ENCODE measurements at places on chromosomes 5 and 9.

DNA sequence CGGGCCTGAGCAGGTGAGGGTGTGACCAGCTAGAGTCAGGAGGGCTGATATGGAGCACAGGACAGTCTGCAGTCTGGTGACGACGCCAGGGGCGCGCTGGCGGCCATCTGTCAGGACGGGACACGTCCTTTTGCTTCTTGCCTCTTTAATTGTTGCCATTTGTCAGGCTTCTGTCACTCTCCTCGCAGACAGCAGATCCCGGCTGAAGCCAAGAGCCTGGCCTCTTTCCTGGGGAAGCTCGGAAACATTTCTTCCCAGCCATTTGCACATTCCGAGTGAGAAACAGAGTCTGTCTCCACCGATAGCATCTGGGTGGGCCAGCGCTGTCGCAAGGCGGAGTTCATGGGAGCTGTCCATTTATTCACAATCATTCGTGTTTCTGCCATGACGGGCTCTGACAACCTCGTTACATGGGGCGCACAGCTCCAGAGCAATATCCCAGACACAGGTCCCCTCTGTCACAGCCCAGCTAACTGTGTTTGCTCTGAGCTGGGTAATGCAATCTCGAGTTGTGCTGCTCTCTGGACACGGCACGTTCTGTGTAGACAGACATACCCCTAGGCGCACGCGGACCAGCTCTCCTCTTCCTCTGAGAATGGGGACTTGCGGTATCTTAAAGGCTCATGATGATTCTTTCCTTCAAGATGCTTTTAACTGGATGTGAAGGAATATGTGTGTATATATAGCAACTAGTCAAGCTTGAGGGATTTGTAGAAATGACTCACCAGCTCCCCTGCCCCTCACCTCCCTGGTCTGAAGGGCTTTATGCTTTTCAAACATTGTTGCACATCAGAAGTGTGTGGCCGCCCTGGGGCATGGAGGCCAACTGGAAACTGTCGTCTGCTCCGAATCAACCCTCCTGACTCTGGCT, 105.3 kb upstream of the FCN2 start:
- no peak for DNase-seq

DNA sequence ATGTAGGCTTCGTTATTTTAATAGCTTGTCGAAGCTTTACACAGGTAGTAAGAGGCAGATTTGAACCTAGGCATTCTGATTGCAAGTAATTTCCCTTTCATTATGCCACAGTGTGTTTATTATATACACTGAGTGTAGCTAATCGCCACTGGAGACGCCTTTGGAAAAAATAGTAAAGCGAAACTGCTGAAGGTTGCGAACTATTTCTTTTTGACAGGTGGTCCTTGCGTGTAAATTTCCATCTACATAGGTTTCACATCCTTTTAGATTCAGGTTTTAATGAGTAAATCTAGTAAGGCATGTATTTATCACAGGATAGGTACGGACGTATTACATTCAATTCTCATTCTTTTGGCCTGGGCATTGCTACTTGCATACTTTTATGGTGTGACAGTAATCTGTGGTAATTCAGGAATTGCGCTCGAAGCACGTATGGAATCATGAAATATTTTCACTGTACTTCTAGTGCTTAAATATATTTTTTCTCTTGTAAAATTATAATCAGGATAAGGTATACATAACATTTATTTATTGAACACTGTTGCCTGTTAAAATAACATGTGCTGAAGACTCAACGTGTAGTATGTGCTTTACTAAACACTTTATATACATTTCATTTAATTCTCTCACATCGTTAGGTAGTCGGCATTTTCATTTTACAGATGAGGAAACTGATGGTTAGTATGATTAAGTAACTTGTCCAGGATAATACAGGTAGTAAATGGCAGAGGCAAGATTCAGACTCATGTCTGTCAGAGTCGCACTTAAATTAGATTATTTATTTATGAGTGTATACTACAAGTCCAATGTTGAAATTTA, 1.8 kb downstream of the MARCHF6 start:
- no peak for DNase-seq

DNA sequence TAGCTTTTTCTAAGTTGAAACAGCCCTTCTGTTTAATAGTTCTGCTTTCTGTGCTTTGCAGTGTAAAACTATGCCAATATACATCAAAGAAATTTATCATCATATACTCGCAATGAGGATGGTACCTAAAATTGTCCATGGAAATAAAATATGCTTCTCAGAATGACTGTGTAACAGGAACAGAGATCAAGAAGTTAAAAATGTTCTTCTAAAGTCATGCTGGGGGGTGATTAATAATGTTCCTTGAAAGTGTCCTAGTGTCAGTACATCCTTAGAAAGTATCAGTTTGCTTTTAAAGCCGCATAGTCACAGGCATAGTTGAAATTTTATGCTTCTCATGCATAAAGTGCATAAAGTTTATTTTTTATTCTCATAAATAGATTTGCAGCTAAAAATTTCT, 4.0 kb upstream of the LRRC70 start:
- no peak for DNase-seq

GRCh38 chr5:35881758-35882157, 25.1 kb downstream of the IL7R start:
- no peak for DNase-seq

DNA sequence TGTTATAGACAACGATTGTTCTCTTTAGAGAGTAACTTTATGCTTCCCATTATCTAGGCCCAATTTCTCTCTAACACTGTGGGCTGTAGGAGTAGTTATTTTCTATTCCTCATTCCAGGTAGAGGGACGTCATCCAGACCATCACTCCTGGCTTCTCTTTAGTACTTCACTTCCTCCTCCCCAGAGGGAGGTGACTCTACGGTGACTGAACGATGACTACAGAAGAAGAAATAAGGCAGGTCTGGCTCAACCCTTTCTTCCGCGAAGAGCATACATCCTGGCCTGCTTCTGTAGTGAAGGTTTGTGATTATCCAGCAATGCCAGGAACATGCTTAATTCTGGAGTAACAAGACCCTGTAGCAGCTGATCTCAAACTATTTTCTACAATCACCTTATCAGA, 50.8 kb downstream of the HMGCR start:
- DNase-seq: no peak

- DNase-seq: no peak
These were observed 92.5 kb downstream of the CDH9 start for GRCh38 chr5:26945901-26946300.

GRCh38 chr5:41985945-41986695, 61.0 kb downstream of the FBXO4 start:
- no peak for DNase-seq
